ENCODE measurements at places on chromosomes 1 and 21. TPM values are rescaled to one million over a fixed set of nuclear protein-coding genes. Genes with fewer than 3 reads are reported as not detected.

TEKT2 gene
- not detected for total RNA-seq

DNA sequence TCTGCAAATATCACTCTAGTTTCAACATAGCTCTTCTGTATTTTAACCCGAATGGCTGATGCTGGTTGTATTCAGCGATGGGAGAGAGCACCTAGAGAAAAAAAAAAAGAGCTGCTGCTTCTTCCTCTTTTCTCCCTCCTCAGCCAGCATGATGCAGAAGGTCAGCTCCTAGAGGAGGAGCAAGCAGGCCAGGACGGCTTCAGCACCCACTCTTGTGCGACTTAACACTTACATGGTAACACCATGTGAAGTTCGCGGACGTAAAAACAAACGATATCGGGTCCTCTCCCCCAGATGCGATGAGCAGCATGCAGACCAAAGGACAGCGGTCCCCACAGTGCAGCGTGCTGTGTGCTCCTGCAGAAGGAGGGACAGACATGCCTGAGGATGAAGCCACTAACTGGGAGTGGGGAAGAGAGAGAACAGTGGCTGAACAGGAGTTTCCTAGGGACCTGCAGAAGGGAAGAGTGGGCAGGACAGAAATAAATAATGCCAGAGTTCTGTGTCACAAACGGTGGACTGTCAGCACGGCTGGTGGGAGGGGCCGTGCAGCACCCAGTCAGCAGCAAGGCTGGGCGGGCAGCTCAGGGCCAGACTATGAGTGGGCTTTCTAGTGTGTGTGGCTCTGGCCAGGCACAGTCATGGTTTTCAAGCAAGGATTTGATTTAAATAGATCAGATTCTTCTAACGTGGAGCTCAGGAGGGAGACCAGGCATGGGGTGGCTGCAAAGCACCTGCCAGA lies 11.4 kb upstream of the B3GALT5 start:
- no peak for DNase-seq

BCAR3 gene
- 1.4 TPM for total RNA-seq

GRCh38 chr1:29171089-29171488 lies 10.6 kb downstream of the SRSF4 start:
- no peak for DNase-seq

- no peak for DNase-seq
Observed at GRCh38 chr1:24191860-24192259, 4.8 kb upstream of the IFNLR1 start.

MRPL55 gene
- 55.9 TPM for total RNA-seq

- no peak for DNase-seq
Observed at GRCh38 chr1:220750131-220750515, 2.0 kb downstream of the MTARC2 start.

CFAP57 gene
- 0.07 TPM for total RNA-seq

All from T-cell (primary cell).